Amygdala (tissue), 56 donors: ENCODE measurements at places on chromosomes 11 and 22.

- no peak for DNase-seq
Measured at GRCh38 chr11:129408865-129409444, 33.3 kb downstream of the BARX2 start.

GRCh38 chr11:14065681-14066080 lies 103.2 kb downstream of the SPON1 start:
- DNase-seq = no peak

DNA sequence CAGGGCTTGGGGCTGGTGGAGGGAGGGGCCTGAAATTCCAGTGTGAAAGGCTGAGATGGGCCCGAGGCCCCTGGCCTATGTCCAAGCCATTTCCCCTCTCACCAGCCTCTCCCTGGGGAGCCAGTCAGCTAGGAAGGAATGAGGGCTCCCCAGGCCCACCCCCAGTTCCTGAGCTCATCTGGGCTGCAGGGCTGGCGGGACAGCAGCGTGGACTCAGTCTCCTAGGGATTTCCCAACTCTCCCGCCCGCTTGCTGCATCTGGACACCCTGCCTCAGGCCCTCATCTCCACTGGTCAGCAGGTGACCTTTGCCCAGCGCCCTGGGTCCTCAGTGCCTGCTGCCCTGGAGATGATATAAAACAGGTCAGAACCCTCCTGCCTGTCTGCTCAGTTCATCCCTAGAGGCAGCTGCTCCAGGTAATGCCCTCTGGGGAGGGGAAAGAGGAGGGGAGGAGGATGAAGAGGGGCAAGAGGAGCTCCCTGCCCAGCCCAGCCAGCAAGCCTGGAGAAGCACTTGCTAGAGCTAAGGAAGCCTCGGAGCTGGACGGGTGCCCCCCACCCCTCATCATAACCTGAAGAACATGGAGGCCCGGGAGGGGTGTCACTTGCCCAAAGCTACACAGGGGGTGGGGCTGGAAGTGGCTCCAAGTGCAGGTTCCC lies at the start of gene APOC3:
Gene APOC3 (plus strand): TSS at position 383 of the 659 bp plus-strand sequence. CDS start 676 bp downstream, outside the sequence.
- no peak for DNase-seq

- no peak for DNase-seq
Measured at GRCh38 chr22:48950151-48950915, 877.3 kb downstream of the BRD1 start.

- peak; percentile 11 for DNase-seq
Measured at GRCh38 chr22:33303099-33303498, 244.9 kb upstream of the SYN3 start.

DNA sequence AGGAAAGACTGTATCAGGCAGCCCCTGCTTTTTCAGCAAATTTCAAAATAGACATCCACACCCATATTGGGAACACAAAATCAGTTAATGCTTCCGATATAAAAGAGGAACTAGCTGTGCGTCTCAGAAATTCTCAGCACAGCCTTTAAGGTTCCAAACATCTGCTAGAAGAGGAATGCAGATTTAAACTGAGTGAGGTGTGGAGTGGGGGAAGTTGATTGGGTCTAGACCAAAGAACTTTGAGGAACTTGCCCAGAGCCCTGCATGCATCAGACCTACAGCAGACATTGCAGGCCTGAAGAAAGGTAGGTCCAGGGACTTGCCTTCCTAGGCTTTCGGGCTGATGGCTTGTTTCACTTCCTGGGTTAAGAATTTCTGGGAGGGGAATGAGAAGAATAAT lies at the start of gene MS4A4A:
Gene MS4A4A (plus strand): TSS at position 255 of the 400 bp plus-strand sequence. CDS start 10 bp downstream, at position 265.
- DNase-seq = no peak

DNA sequence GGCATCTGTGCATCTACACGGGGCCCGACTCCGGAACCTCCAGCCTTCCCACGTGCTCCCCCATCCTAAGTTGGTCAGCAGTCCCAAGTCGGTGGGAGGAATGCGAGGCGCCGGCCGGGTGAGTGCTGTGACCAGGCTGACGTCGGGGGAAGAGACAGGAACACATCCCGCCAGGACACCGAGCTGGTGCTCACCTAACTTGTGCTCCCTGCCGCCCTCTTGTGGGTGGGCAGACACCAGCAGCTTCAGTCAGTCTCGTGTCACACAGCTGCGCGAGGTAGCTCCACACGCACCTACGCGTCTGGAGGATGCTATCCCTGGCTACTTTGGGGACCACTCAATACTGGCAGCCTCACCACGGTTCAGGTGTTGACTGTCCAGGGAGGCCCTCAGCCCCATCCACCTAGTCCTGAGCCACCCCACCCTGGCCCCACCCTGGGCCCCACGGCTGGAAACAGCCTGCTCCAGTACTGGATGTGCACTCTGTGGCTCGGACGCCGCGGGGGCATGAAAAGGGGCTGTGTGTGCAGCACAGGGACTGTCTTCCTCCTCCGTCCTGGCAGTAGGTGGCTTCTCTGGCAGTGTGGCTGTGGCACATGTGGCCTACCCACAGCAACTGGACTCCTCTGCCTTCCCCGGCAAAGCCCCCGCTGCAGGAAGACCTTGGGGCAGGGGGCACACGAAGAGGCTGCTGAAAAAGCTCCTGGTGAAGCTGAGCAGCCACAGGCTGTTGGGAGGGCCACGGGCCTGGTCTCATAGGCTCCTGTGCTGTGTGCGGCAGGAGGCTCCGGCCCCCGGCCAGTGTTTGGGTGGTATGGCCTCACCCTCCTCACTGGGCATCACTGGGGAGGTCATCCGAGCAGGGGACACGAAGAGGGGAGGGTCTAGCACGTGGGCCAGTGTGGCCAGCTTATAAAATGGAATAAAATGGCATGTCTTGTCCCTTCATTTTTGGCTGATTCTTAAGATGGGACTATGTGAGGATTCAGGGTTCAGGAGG lies 11.2 kb upstream of the BID start:
- no peak for DNase-seq

GRCh38 chr11:69848201-69848600 lies 29.0 kb upstream of the FGF3 start:
- DNase-seq = no peak

- no peak for DNase-seq
Measured at GRCh38 chr22:25208328-25208727, 8.7 kb downstream of the CRYBB3 start.

DNA sequence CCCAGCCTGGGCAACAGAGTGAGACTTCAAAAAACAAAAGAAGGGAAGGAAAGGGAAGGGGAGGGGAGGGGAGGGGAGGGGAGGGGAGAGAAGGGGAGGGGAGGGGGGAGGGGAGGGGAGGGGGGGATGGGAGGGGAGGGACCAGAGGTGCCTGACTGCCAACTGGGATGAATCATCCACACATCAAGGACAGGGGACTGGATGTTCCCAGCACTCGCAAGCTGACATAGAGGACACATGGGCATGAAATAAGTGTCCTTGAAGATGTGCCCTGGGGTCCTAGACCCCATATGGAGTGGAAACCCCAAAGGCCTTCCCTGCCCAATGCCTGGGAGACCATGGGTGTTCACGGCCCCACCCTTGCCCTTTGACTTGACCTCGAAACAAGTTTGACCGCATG lies 19.8 kb downstream of the TST start:
- no peak for DNase-seq

DNA sequence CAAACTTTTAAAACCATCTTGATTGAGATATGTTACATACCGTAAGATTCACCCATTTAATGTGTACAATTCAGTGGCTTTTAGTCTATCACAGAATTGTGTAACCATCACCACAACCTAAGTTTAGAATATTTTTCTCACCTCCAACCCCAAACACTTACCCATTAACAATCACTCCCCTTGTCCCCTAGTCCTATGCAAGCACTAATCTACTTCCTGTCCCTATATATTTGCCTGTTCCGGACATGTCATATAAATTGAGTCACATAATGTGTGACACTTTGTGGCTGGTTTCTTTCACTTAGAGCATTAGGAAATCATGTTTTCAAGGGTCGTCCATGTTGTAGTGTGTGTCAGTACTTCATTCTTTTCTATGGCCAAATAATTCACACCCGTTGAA lies 38.8 kb downstream of the RASSF10 start:
- DNase-seq = no peak
